ENCODE measurements at places on chromosomes 6 and 20.
A peak's percentile ranks its signal among the peaks of the same experiment; 100 is the strongest.

DNA sequence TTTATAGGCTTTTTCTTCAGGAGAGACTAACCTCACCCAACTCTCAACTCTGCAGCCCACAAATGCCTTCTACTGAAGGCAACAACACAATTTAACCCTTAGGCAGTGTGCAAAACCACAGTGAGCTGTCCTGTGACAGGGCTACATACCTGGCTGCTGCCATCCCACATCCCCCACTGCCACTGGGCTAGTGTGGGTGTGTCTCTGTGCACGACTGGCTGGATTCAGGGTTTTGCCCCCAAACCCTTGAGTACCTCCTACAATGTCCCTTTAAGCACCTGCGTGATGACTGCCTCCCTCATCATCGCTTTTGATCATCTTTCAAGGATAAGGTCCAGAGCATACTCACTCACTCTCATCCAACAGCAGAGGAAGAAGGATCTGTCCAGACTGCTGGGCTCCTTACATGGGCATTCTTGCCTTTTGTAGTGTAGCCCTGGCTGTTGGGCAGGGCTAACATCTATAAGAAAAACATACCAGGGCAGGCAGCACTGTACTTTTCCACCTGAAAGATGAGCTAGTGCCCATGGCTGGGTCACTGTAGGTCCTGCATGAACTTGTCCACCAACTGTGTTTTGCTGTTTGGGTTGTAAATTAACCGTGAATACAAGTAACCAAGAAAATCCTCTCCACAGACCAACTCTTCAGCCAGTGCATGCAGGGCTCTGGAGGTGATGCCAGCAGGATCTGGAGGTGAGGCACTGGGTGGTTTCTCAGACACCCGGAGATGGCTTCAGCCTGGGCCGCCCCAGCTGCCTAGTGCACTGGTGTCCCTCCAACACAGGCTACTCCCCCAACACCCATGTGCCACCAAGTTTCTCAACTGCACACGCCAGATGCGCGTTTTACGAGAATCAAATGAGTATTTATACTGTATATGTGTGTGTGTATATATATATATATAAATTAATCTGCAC is 45.2 kb downstream of the PLCG1 start:
- DNase-seq = no peak

- no peak for DNase-seq
Measured at GRCh38 chr6:43488667-43489276, 11.4 kb downstream of the TJAP1 start.

DNA sequence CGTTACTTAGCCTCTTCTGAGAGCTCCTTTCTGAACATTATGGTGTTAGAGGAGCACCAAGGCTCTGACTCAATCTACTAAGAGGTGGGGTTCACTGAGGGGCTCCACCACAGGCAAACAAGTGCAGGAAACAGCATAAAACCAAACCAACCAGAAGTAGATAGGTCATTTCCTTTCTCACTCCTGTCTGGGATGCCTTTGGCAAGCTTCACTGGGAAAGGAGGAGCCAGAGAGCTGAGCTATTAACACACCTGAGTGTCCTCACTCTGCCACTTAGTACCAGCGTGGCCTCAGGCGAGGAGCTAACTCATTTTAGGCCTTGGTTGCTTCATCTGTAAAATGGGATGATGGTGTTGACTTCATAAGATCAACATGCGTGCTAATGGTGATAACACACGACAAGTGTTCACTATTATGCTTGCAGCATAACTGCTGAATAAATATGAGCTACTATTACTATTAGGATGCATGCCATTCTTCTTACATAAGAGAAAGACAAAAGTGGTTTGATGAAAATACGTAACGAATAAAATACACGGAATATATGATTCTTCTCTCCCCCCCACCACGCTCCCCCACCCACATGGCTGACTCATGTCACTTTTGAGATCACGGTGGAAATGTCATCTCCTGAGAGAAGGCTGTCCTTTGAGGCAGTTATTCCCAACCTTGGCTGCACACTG is 185.4 kb downstream of the BCAS1 start:
- no peak for DNase-seq

GRCh38 chr6:163395831-163396185 is 18.7 kb upstream of the QKI start:
- no peak for DNase-seq

DNA sequence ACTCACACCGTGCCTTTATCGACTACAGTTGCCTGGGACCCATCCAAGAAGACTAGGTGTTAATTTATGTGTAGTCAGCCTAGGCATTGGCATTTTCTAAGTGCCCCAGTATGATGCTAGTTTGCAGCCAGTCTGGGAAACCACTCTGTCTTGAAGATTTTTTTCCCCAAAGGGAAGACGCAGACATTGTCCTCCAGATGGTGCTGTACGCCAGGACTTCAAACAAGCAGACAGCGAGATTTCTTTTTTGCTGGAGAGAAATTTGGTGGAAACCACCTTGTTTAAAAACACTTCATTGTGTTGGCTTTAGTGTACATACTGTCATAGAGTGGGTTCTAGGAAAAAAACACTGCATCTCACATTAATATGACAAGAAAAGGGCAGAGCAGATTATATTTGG is 30.0 kb downstream of the ALDH5A1 start:
- peak; percentile 1 for DNase-seq

- no peak for DNase-seq
Measured at GRCh38 chr20:63574156-63574828, at the start of gene HELZ2. TSS of gene HELZ2 (minus strand) at chr20:63574239. CDS start at chr20:63572385, 1,854 bp downstream.

DNA sequence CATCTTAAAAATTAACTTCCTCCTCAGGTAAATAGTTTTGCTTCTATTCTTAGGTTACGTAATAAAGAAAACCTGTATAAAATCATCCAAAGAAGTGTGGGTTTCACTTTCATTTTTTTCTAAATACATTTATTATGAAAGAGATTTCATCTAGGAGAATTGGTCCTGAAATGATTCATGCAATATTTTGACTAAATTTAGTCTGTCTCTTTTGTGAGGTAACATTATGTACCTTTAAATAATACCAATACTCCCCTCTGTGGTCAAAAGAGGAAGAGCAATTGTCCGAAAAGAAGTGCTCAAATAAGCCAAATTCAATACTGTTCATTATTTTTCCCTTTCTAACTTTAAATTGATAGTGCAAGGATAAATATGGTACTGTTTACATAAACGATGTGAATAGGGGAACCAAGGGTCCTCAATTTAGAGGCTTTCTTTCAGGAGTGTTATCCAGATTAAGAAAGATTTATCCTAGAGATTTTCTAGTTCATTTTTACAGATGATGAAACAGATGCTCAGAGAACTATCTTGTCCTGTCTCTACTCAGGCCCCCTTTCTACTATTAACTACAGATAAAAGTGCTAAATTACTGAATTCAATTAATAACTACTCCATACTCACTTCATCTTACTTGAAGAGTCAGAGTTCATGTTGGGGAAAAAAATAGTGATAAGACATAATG is 26.2 kb downstream of the CYP39A1 start:
- DNase-seq = no peak

- no peak for DNase-seq
Measured at GRCh38 chr20:57190536-57191264, 75.7 kb downstream of the BMP7 start.

DNA sequence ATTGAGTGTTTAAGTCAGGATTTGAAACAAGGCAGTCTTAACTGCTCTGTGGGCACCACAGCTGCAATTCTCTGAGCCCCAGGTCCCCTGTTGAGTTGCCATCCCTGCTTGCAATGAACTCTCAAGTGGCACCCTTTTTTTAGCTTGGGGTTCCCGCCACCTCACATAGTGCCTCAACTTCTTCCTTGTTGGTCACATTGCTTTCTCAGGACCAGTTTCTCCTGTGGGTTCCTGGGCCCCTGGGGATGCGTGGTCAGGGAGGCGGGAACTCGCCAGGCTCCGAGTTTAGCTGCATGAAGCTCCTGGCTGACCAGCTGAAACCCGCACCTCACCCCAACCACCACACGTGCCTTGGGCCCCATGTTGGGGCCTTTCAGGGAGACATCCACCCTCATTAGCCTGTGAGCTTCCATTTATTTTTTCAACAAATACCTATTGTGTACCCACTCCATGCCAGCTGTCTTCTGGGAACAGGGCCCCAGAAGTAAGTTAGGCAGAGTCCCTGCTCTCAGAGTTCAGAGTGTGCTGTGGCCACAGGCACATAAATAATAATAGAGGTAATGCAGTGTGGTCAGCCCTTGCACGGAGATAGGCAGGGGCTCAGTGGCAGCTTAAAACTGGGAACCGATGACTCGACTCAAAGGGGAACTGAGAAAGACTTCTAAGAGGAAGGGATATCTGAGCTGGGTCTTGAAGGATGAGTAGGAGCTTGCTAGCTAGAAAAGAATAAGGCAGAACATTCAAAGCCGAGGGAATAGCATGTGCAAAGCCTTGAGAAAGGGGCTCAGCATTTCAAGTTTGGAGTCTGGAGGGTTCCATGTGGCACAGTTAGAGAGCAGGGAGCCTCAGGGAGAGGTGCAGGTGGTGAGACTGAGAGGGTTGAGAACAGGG is 33.9 kb upstream of the FAM83D start:
- no peak for DNase-seq

DNA sequence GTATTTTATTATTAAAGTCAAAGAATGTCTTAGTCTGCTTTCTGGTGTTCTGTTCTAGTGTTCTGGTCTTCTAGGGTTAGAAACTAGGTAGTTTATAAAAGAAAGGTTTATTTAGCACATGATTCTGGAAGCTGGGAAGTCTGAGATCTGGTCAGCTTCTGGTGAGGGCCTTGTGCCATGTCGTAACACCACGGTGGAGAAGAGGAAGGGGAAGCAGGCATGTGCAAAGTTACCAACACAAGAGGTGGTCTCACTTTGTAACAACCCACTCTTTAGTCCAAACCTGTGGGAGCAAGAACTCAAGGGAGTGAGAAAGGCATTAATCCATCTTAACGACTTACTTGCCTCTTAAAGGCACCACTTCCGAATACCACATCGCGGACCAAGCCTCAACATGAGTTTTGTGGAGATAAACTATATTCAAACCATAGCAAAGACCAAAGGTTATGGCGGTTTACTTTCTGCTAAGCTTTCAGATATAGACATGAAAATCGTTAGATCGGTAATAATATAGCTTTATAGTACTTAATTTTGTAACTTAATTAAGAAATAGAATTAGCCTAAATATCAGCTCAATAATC is 99.4 kb downstream of the NCOA3 start:
- no peak for DNase-seq

DNA sequence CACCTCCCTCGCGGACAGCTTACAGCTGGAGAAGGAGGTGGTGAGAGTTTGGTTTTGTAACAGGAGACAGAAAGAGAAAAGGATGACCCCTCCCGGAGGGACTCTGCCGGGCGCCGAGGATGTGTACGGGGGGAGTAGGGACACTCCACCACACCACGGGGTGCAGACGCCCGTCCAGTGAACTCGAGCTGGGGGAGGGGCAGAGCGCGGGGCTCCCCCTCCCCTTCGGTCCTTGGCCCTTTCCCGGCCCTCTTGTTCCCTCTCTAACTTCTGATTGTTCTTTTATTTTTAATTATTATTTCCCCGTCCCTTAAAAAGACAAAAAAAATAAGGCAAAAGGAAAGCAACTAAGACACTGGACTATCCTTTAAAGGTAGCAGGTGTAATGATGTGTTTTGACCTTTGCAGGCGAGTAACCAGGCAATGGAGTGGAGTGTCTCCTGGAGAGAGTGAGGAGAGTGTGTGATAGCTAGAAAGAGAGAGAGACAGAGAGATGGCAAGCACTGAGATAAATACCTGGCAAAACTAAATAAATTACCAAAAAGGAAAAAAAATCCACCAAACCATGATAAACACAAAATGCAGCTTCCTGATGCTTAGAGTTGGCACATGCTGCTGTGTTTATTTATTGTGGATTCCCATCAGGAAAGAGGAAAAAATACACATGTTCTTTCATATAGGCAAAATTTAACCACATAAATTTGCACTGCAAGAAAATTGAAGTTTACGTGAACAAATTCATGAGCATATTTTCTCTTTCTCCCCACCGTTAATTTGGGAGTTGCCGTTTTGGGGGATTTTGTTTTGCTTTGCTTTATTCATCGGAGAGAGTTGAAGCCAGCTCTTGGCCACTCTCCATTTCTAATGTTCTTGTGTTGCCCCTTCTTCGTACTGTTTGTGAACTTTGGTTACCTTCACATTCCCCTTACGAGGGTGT is 1.9 kb downstream of the POU3F2 start:
- DNase-seq = no peak

GRCh38 chr6:148598724-148599123 is 148.1 kb upstream of the UST start:
- no peak for DNase-seq

GRCh38 chr6:33579828-33580714 is at the start of gene BAK1:
TSS of gene BAK1 (minus strand) at chr6:33580276. CDS start at chr6:33577604, 2,672 bp downstream.
- peak; percentile 73 for DNase-seq

DNA sequence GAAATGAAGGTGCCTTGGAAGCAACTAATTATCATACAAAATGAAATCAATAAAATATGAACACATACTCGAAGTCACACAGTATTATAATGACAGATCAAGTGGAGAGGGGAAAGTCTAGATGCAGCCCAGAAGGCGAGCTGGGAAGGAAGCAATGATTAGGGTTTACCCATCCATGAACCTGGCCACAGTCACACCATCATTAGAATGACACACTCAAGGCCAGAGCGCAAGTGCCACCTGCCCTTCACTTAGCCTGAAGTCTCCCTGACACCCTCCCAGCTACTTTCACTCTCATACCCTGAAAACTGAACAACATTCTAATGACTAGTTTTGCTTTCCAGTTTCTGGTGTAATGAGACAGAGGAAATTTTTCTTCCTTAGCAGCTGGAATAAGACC is 302.8 kb upstream of the JARID2 start:
- DNase-seq = no peak

DNA sequence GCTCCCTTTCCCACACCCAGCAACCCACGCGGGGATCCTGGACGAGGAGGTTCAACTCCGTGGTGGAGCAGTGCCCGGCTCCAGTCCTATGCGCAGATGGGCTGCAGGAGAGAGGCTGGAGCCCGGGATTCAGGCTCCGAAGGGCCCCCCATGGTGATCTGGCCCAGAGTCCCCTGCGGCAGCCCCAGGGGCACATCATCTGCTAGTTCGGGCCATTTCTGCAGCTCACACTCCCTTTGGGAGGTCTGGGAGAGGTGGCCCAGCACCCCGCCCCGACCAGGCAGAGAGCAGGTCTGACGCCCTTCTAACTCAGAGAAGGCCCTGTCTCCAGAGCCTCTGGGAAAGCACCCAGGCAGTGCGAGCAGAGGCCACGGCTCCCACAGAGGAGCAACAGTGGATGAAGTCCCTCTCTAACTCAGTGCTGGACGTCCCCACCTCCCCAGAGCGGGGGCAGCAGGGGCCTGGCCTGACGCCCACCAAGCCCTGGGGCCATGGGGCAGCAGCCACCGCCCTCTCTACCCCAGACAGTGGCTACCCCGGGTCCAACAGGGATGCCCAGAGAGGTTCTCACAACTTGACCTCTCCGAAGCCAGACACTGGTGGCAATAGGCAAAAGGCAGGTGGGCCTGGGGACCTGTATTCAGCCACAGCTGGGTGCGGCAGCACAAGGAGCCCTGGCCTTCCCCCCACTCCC is 3.3 kb downstream of the KCNQ2 start:
- DNase-seq = no peak

DNA sequence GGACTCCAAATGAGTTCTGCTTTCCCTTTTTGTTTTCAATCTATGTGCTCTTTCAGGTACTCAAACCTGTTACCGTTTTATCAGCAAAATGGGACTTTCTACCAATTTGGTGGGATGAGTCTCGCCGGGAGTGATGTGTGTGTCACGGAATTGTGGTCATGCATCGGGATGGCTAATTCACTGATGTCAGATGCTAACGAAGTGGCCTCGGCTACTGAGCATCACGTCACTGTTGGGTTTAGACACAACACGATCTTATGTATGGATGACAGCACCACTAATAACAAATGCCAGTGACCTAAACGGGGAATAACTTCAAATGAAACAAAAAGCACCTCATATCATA is 1.6 kb upstream of the PCK1 start:
- no peak for DNase-seq

GRCh38 chr6:30075094-30075789 is at the start of gene RNF39:
TSS of gene RNF39 (minus strand) at chr6:30075769. CDS start at chr6:30075585, 184 bp downstream.
- no peak for DNase-seq

All from NCI-H1092 (cell line).